Purkinje cell (primary cell): ENCODE measurements at places on chromosomes 3 and 15. TPM values are rescaled to one million over a fixed set of nuclear protein-coding genes. Genes with fewer than 3 reads are reported as not detected.

Gene FRMD5
- polyA plus RNA-seq: 14.7 and 26.4 TPM in 2 replicates

Gene FSTL1
- polyA plus RNA-seq: 1.7 and 2.1 TPM in 2 replicates

Gene EPHA3
- 3.9 and 7.2 TPM in 2 replicates for polyA plus RNA-seq

Gene BCL2A1
- not detected in 2 replicates for polyA plus RNA-seq

Gene ADAM10
- 19.2 and 19.3 TPM in 2 replicates for polyA plus RNA-seq

Gene CCDC80
- polyA plus RNA-seq: 6.9 and 15.4 TPM in 2 replicates

Gene DNAJA4
- 65.5 and 105 TPM in 2 replicates for polyA plus RNA-seq

Gene NUTM1
- not detected in 2 replicates for polyA plus RNA-seq

Gene LCMT2
- polyA plus RNA-seq: 1.9 and 3.5 TPM in 2 replicates

Gene DLEC1
- not detected in 2 replicates for polyA plus RNA-seq

Gene TGM5
- 0.24 TPM in 1 of 2 replicates, not detected in the other for polyA plus RNA-seq

Gene SRP14
- polyA plus RNA-seq: 1,941 and 1,953 TPM in 2 replicates

Gene CACNA2D3
- 1.8 and 6.2 TPM in 2 replicates for polyA plus RNA-seq

Gene CCDC13
- 1.3 and 5.1 TPM in 2 replicates for polyA plus RNA-seq

Gene LRRC58
- 13.0 and 18.4 TPM in 2 replicates for polyA plus RNA-seq

Gene IGSF10
- not detected in 2 replicates for polyA plus RNA-seq

Gene ZNF770
- polyA plus RNA-seq: 47.1 and 83.9 TPM in 2 replicates

Gene SLC6A20
- polyA plus RNA-seq: not detected in 2 replicates

Gene GXYLT2
- polyA plus RNA-seq: 0.42 and 0.69 TPM in 2 replicates

Gene IL16
- 0.43 and 1.5 TPM in 2 replicates for polyA plus RNA-seq

Gene CHRNA3
- 3.5 and 11.9 TPM in 2 replicates for polyA plus RNA-seq

Gene CYP8B1
- polyA plus RNA-seq: not detected in 2 replicates

Gene GOLGA8H
- polyA plus RNA-seq: not detected in 2 replicates

Gene SAMD7
- not detected in 2 replicates for polyA plus RNA-seq

Gene TMIE
- 0.13 and 0.42 TPM in 2 replicates for polyA plus RNA-seq

Gene FAM81A
- 6.5 and 9.7 TPM in 2 replicates for polyA plus RNA-seq

Gene COX17
- 326 and 458 TPM in 2 replicates for polyA plus RNA-seq

Gene AGTR1
- polyA plus RNA-seq: 2.9 and 6.6 TPM in 2 replicates

Gene AMOTL2
- 7.6 and 10.5 TPM in 2 replicates for polyA plus RNA-seq

Gene CDCP1
- polyA plus RNA-seq: 0.09 TPM in 1 of 2 replicates, not detected in the other

Gene PARP15
- polyA plus RNA-seq: 2.2 and 2.7 TPM in 2 replicates

Gene DISP2
- polyA plus RNA-seq: 12.3 and 15.7 TPM in 2 replicates

Gene LTF
- not detected in 2 replicates for polyA plus RNA-seq
